GM06990 (cell line): ENCODE measurements at places on chromosomes 4 and X.
A peak's percentile ranks its signal among the peaks of the same experiment; 100 is the strongest.

- DNase-seq, result peak; percentile 17
These were observed 956 bp downstream of the TAPT1 start for GRCh38 chr4:16225167-16225862.

DNA sequence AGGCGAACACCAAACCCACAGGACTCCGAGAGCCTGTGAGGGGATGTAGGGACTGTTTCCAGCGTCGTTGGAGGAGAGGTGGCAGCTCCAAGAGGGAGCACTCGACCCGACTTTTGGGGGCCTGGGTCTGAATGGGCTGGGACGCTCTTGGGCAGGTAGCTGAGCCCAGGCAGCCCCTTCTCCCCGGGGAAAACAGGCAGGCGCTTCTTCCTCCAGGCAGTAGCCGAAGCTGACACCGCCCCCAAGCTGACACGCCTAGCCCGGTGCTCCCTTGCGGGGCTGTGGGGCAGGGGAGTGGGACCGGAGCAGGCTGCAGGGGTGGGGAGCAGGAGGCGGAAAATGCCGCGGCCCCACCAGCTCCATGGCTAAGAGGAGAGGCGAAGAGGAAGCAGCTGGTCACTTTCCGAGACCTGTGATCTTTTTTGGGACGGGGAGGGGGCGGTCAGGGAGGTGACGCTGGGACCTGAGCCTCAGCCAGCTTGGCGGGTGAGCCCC lies 4.2 kb downstream of the NKX1-1 start:
- no peak for DNase-seq

GRCh38 chr4:924107-925096 lies 7.7 kb downstream of the GAK start:
- DNase-seq, result peak; percentile 83

GRCh38 chrX:119240356-119240755 lies 4.3 kb downstream of the PGRMC1 start:
- no peak for DNase-seq

- DNase-seq, result no peak
These were observed 290.6 kb upstream of the KLF3 start for GRCh38 chr4:38373375-38373774.

DNA sequence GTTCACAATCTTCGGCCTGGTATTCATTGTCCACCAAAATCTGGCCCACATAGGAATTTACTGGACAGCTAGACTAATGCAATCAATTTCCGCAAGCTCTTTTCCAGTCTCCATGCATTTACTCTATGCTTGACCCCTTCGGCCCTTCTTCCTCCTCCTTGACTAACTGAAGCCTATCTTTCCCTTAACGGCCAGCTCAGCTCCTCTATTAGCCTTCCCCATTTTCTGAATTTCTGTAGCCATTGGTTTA lies 1.2 kb upstream of the PHKA2 start:
- DNase-seq, result no peak

DNA sequence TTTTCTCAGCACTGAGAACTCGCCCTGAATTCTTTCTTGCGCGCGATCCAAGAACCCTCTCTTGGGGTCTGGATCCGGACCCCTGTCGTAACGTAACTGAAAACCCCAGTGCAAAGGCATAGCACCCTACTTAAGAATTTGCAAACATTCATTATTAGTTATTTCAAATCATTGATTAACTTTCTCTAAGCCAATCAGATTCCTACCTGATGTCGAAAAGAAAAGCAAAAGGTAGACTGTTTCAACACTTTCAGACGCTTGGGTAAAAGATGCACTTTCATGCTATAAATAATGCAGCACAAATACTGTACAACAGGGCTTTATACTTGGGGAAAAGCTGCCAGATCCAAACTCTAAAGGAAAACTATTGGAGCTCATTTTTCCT lies 817 bp upstream of the WDR19 start:
- DNase-seq, result no peak

- no peak for DNase-seq
These were observed 136.5 kb downstream of the PJA1 start for GRCh38 chrX:69028761-69029120.

GRCh38 chr4:184262901-184263300 lies 45.2 kb upstream of the ENPP6 start:
- DNase-seq, result no peak

GRCh38 chrX:39773150-39773549 lies 324.6 kb downstream of the BCOR start:
- DNase-seq, result no peak

GRCh38 chrX:132435222-132435621 lies 53.6 kb downstream of the MBNL3 start:
- DNase-seq, result no peak

- DNase-seq, result no peak
These were observed 60.8 kb upstream of the CDKN2AIP start for GRCh38 chr4:183383606-183384005.

- no peak for DNase-seq
These were observed 72.3 kb downstream of the PAK3 start for GRCh38 chrX:111168314-111168713.

DNA sequence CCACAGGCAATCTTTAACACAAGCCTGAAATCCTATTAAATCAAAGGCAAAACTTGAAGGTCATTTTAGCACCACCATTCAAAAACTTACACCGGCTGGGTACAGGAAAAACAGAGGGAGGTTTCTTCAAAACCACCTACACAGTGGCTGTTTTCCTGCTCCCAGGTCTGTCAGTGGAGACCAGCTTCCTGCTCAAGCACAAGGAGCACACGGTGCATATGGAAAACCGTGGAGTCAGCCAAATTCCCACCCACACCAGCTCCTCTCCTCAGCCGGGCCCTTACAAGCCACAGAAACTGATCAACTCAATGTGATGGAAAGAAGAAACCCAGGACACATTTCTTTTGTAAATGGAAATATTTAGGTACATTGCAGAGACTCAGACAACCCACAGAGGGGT lies 14.3 kb upstream of the FAM241A start:
- no peak for DNase-seq

GRCh38 chr4:16779028-16779675 lies 119.3 kb downstream of the LDB2 start:
- no peak for DNase-seq

- DNase-seq, result no peak
These were observed 83.3 kb downstream of the EFNB1 start for GRCh38 chrX:68912113-68912512.

DNA sequence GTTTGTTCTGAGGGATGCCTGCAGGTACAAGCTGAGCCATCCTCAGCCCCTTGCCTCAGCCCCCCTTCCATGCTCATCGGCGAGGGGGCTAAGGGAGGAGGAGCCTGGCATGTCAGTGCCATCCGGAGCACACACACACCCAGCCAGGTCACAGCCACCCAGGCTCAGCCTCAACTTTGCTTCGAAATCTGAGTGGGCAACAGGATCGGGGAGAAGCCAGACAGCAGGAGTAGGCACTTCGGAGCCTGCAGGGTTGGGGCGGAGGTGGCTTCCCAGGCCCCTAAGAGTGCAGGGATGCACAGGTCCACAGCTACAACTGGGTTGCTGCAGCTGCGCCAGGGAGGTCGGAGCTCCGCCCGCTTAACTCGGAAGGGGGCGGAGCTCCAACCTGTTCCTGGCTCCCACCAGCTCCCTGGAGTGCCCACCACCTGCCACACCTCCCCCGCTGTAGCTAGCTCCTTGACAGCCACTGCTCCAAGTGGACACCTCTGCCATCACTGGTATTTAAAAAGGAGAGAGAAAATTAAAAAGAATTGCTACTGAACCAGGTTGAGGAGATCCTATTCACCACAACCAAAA lies 192.9 kb upstream of the GALNT7 start:
- no peak for DNase-seq

DNA sequence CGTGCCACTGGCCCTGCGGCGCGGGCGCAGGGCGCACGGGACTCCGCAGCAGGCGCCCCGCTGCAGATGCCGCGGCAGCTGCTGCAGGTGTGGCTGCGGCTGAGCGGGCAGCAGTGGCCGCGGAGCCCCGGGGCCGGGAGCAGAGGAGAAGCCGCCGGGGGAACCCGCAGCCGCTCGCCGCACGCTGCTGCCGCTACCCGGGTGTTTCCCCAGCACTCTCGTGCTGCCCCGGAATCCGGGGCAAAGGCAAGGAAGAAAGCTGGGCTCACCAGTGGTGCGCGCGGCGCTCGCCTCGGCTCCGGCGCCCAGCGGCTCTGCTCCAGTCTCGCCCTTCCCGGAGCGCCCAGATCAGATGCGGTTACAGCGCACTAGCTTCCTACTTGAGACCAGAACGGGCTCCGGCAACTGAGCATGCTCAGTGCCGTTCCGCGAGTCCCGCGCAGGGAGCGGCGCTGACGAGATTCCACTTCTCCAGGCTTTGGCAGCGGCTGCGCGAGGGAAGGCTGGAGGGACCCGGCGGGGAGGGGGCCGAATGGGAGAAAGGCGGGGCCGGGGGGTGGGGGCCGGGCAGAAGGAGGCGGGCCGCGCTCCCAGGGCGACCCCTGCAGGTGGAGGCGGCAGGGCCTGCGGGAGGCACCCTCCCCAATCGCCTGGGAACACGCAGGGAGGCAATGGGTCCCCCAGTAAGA lies at the start of gene APBB2:
Gene APBB2 (minus strand): TSS at position 407 of the 689 bp plus-strand sequence. CDS start 181,288 bp downstream, outside the sequence.
- DNase-seq, result peak; percentile 88

GRCh38 chr4:132660181-132660580 lies 488.9 kb upstream of the PCDH10 start:
- DNase-seq, result no peak

DNA sequence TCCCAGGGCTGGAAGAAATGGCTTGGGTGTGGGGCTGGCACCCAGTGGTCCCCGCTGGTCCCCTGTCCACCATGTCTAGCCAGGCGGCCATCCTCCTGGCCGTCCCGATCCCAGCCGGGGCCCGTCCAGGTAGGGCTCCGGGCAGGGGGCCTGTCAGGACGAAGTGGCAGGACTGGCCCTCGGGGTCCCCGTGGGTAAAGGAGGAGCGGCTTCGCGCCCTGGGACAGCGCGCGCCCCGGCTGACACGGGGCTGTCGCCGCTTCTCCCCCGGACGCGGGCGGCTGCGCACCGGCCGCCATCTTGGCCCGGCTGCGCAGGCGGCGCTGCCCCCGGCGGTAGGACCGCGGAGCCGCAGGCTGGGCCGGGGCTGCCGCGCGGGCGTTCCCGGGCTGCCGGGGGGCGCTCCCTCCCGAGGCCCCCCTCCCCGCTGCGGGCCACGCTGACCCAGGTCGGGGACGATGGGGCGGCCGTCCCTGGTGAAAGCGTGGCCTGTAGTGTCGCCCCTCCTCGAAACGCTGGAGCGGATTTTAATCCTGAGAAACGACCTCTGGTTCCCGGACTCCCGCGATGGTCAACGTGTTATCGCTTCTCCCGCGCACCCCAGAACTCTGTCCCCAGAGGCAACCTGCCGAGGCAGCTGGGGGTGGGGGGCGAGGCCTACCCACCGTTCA lies 60.4 kb upstream of the BCOR start:
- DNase-seq, result no peak

DNA sequence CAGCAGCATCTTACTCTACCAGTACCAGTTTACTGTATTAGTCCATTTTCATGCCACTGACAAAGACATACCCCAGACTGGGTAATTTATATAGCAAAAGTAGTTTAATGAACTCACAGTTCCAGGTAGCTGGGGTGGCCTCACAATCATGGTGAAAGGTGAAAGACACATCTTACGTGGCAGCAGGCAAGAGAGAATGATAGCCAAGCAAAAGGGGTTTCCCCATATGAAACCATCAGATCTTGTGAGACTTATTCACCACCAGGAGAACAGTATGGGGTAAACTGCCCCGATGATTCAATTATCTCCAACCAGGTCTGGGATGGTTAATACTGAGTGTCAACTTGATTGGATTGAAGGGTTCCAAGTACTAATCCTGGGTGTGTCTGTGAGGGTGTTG lies 69.3 kb downstream of the YIPF6 start:
- no peak for DNase-seq

DNA sequence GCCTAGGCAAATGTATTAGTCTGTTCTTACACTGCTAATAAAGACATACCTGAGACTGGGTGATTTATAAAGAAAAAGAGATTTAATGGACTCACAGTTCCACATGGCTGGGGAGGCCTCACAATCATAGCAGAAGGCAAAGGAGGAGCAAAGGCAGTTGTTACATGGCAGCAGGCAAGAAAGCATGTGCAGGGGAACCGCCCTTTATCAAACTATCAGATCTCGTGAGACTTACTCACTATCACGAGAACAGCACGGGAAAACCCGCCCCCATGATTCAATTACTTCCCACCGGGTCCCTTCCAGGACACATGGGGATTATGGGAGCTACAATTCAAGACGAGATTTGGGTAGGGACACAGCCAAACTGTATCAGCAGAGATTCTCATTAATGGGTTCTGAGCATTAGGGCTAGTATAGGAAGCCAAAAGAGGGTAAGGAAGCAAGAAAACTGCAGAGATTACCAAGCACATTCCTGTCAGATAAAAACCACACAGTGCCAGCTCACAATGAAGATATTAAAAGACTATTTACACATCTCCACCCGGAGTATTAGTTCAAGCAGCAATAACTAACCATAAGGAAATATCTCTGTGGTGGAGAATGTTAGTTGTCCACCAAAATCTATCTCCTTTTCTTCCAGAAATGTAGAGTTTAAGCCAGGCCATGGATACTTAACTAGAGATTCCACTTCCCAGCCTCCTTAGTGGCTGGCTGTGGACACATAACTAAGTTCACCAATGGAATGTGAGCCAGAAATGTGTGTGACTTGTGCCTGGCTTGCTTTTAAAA lies 61.2 kb upstream of the HOPX start:
- DNase-seq, result no peak

GRCh38 chrX:71634366-71634765 lies 16.1 kb upstream of the CXCR3 start:
- no peak for DNase-seq

GRCh38 chr4:180665994-180666824 lies 1577.0 kb upstream of the TENM3 start:
- DNase-seq, result no peak

- DNase-seq, result no peak
These were observed 41.9 kb downstream of the BMP15 start for GRCh38 chrX:50952406-50952805.

DNA sequence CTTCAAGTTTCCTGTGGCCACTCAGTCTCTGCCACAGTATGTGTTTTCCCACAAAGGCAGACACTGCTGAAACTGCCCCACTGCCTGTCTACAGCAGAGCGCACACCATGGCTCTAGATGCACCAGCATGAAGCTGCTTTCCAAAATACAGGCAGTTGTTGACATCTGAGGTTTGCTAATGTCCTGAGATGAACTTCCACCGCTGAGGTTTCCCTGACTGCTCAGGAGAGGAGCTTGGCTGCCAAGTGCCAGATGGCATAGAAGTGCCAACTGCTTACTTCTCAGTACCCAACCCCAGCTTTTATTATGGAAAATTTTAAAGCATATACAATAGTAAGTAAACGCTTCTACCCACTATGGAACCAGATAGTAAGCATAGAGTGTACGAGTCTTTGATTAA lies 61.0 kb upstream of the EXOC1L start:
- no peak for DNase-seq

DNA sequence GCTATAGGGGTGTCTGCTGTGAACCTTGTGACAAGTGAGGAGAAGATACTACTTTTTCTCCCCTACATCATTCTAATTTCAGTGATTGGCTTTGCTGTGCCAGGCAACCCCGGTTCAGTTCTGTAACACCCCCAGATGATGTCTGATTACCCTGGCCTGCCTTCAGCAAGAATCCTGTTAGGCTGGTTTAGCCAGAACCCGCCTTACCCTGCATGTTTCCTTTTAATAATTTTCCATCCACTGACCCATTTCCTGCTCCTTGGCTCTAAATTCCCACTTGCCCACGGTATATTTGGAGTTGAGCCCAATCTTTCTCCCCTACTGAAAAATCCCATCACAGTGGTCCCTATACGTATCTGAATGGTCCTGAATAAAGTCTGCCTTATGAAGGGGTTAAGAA lies 46.5 kb upstream of the HPSE start:
- no peak for DNase-seq

GRCh38 chr4:26204249-26204825 lies 116.5 kb upstream of the RBPJ start:
- no peak for DNase-seq
